NCI-H446 treated with DMSO at 0.1 percent for 48 hours (cell line): ENCODE measurements at places on chromosomes 6 and 20.

DNA sequence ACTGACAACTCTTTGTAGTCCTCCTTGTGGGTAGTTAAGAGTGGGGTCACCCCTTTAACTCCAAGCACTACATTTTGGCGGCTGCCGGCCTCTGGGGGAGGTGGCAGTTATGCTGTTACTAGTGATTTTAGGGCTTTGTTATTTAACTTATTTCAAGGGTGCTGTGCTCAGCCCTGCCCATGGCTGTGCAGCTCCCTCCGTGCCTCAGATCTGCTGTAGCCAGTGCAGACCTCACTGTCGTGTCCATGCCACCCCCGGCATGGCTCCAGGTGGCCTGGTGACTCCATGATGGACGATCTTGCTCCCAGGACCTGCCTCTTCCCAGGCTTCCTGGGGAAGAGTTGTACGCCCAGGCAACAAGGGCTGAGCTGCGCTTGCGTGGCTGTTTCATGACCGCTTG is 15.4 kb downstream of the UQCC2 start:
- no peak for DNase-seq

DNA sequence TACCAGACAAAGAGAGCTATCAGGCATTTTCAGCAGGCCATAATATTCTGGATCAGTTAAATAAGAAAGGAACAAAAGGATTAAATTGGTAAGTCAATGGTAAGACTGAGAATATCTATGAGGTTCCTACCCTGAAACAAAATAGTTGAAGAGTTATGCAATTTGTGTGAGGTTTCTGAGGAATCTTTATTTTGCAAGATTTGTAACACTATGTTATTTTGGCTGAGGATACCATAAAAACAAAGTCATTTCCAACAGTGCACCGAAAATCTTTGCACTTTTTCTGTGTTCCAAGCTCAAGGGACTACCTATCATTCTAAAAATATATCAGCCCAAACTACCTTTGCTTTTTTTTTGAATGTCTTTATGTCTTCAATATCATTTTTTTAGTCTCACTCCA is 383.3 kb upstream of the CITED2 start:
- DNase-seq = no peak

DNA sequence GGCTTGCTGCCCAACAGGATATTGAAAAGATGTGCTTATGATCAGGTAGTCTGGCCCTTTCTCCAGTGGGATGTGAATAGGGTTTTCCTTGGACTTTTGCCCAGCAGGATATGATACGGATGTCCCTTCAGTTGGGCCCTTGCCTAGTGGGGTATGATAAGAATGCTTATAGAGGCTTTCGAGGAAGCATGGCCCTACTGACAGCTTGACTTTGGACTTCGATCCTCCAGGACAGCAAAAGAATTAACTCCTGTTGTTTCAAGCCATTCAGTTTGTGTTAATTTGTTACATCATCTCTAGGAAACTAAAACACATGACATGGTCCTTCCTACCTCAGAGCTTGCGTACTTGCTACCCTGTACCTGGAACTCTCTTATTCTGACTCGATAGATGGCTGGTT is 9.7 kb upstream of the ZNF334 start:
- DNase-seq = no peak

- peak; percentile 70 for DNase-seq
Observed at GRCh38 chr20:41005361-41005729, 23.3 kb upstream of the TOP1 start.

GRCh38 chr6:151260205-151260604 is 20.4 kb downstream of the AKAP12 start:
- DNase-seq = no peak

GRCh38 chr20:18981962-18982539 is 168.5 kb downstream of the SCP2D1 start:
- no peak for DNase-seq

- no peak for DNase-seq
Observed at GRCh38 chr6:5510331-5511133, 249.2 kb downstream of the FARS2 start.

- DNase-seq = no peak
Observed at GRCh38 chr6:163941624-163941976, 527.1 kb downstream of the QKI start.

DNA sequence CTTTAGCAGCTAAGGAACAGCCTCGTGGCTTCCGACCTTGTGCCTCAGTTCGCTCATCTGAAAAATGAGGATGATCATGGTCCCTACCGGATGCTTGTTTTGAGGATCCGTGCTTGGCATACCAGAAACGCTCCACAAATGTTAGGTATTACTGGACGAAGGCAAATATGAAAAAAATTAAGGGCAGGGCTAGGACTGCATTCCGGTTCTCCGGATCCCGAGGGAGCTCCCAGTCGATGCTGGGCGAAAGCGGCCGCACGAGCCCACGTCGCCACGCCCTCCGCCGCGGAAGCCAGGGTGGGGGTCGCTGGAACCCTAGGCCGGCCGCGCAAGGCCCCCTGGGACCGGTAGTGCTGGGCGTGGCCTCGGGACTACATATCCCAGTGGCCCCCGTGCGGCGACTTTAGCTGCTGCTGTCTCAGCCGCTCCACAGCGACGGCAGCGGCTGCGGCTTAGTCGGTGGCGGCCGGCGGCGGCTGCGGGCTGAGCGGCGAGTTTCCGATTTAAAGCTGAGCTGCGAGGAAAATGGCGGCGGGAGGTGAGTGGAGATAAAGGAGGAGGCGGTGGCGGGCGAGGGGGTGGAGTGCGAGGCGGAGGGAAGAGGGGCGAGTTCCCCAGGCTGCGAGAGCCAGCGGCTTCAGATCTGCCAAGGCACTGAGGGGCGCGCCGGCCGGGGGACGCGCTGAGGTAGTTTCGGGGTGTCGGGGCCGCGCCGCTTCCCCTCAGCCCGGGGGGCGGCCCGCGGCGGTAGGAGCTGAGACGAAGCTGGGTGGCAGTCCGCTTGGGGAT is at the start of gene NCOA3:
Gene NCOA3, plus strand, starts transcription at position 406 of the 789 bp plus-strand sequence. CDS start 120,361 bp downstream, outside the sequence.
- peak; percentile 90 for DNase-seq

DNA sequence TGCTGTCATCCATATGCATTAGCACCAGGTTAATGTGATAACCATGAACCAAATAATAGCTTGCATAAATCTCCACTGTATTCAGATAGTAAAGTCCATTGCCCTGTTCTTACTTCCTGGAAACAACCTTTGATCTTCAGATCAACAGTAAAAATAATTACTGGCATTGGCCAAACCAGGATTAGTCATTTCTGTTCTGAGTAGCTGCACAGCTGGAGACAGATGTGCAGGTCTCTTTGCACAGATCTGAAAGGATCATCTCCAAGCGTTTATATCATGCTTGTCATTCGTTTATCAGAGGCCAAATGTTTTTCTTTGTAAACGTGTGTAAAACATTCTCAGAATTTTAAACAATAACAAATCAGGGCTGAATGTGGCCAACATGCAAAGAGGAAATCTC is 134.4 kb upstream of the HMGCLL1 start:
- no peak for DNase-seq

- no peak for DNase-seq
Observed at GRCh38 chr20:49594143-49594930, 26.4 kb upstream of the PTGIS start.

DNA sequence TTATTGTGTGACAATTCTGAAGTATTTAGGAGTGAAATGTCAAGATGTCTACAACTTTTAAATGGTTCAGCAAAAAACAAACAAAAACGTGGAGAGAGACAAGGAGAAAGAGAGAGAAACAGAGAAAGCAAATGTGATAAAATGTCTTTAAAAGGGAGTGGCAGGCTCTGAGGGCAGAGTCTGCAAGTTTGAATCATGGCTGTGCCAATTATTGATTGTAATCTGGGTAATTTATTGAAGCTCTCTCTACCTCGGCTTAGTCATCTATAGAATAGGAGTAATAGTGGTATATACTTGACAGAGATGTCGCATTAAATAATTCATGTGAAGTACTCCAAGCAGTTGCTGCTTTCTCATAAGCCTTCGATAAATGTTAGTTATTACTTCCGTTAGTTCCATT is 61.3 kb upstream of the ARID1B start:
- no peak for DNase-seq

DNA sequence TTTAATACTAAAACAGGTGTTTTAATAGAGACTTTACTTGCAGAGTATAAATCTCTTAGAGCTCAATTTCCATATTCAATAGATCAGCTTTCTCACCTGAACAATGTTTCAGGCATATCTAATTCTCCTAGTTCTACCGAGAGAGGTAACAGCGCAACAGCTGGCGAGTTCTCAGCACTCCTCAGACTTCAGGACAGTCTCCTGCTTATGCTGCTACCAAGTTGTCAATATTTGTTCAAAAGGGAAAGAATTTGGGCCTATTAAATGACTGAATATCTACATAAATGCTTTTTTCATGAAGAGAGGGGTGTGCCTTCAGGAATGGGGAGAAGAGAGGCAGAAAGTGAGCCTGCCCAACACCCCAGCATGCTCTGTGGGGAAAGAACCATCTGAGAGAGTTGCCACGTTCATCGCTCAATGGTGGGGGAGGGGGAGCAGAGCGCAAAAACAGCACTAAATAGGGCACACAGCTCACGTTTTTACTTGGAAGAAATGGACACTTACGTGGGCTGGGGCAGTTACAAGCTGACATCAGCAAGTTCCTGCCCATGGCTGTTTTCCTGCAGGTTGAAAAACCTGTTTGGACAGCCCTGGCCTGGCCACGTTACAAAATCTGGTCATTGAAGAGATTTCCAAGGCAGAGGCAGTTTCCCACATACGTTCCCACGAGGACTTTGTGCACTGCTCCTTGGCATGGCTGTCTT is 38.0 kb downstream of the EZR start:
- DNase-seq = no peak

- no peak for DNase-seq
Observed at GRCh38 chr20:30484749-30485070, 772.8 kb upstream of the DEFB115 start.

- no peak for DNase-seq
Observed at GRCh38 chr6:7323074-7323473, 10.1 kb upstream of the SSR1 start.

DNA sequence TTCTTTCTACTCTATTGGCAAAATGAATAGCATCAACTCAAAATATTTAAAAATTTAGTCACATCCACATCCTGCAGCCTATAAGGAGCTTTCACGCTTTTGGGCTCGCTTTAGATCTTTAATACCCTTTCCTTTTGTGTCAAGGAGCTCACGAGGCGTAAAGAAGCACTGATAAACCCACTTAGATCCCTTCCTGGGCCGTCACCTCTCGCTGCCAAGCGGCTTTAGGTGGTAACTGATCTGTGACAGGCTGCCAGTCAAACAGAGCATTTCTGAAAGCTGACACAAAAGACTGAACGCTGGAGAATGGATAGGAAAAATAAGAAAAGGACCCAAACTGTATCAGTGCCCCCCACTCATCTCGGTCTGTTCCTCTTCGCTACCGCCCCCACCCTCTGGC is 385.7 kb upstream of the MMS22L start:
- DNase-seq = peak; percentile 68

GRCh38 chr20:6711951-6712649 is 55.4 kb upstream of the BMP2 start:
- no peak for DNase-seq

GRCh38 chr20:3577366-3577765 is 85.8 kb downstream of the GFRA4 start:
- no peak for DNase-seq

DNA sequence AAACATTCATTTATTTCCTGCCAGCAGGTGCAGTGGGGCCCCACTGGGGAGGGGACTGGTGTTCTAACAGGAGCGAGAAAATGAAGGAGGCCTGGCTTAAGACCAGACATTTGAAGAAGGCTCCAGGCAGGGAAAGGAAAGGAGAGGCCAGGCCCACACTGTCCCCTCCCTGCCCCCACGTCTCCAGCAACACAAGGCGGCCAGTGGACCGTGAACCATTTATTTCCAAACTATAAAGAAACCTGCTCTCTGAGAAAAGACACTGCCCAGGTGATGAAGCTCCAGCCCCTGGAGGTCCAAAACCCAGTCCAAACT is 41.4 kb upstream of the CDH22 start:
- DNase-seq = no peak

- DNase-seq = no peak
Observed at GRCh38 chr6:160132297-160132637, 10.7 kb downstream of the SLC22A1 start.

DNA sequence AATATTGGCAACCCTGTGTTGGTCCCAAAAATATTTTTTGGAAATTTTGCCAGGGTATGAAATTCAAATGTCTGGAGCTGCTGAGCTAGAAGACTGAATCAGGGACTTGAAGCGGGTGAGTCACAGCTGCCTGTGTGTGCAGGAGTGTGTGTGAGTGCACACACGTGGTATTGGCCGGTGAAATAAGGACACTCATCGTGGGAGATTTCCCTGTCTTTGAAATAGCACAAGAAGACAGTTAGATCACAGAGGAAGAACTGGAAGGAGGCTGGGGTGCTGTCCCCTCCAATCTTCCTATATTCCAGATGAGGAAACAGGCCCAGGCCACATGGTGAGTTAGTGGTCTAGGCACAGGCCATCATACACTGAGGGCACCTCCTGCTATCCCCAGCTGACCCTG is 123.8 kb upstream of the MLN start:
- peak; percentile 72 for DNase-seq

GRCh38 chr6:97702248-97702647 is 419.2 kb upstream of the MMS22L start:
- no peak for DNase-seq

DNA sequence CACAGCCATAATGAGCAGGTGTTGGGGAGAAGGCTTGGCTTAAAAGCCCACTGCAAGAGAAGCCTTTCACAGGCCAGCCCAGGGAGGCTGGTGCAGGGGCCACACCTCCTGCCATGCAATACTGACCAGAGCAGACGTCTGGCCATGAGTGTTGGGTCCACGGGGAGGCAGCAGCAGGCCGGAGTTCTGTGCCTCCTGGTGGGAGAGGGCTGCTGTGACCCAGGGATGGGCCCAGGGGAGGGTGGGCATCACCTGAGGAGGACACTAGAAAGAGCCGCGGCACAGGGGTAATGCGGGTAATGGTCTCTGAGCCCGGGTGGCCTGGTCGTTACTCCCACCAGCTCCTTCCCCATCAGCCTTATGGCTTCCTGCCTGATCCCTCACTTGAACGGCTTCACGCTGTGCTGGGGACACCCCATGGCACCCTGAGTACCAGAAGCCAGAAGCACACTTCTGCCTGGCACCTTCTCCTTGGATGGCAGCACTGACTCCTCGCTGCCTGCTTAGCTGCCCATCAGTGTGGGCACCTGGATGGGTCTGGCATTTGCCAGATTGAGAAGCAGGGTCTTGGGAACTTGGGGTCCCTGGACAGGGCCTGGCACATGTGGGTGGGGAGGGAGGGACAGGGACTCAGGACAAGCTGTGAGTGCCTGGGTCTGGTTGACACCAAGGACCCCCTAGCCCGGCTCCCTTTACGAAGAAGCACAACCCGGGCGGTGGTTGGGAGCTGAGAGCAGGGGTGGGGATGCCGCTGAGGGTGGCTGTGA is 108.8 kb downstream of the ASXL1 start:
- no peak for DNase-seq

GRCh38 chr6:4017834-4018170 is 61.1 kb downstream of the FAM217A start:
- DNase-seq = peak; percentile 56

DNA sequence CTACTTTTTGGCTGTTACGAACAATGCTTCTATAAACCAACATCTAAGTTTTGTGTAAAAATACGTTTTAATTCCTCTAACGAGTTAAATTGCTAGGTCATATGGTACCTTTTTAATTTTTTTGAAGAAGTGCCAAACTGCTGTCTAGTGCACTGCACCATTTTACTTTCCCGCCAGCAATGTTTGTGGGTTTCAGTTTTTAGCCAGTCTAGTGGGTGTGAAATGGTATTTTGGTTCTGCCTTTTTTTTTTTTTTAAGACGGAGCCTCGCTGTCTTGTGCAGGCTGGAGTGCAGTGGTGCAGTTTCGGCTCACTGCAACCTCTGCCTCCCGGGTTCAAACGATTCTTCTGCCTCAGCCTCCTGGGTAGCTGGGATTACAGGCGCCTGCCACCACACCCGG is 34.1 kb upstream of the BAG2 start:
- no peak for DNase-seq
